ENCODE measurements at places on chromosomes 11 and 22. TPM values are rescaled to one million over a fixed set of nuclear protein-coding genes. Genes with fewer than 3 reads are reported as not detected.

POU2AF1 gene
- not detected for total RNA-seq

GRCh38 chr11:121282386-121282785 is 10.2 kb upstream of the SC5D start:
- no peak for DNase-seq

- no peak for DNase-seq
Observed at GRCh38 chr22:36318442-36318841, 65.5 kb downstream of the APOL1 start.

GRCh38 chr22:29208879-29209623 is 3.4 kb downstream of the EMID1 start:
- DNase-seq = no peak

NUP160 gene
- 108 TPM for total RNA-seq

- no peak for DNase-seq
Observed at GRCh38 chr11:120241277-120241676, 1.3 kb downstream of the POU2F3 start.

DNA sequence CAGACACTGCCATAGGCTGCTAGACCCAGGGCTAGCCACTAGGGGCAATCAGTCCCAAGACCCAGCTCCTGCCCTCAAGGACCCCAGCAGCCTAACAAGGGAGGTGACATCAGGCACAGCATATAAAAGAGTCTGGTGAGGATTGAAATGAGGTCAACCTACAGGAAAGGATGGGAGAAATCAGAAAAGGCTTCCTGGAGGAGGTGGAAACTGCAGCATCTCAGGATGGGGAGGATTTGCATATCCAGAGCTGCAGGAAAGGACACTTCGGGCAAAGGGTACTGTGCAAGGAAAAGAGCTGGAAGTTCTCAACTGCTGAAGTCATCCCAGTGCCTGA is 2.9 kb upstream of the ARFGAP2 start:
- DNase-seq = peak; percentile 79

IL10RA gene
- 0.23 TPM for total RNA-seq

GRCh38 chr11:72828081-72828567 is 13.9 kb downstream of the ATG16L2 start:
- no peak for DNase-seq

- DNase-seq = no peak
Observed at GRCh38 chr11:1542267-1542666, 29.8 kb downstream of the DUSP8 start.

PNPLA3 gene
- 23.4 TPM for total RNA-seq

DNA sequence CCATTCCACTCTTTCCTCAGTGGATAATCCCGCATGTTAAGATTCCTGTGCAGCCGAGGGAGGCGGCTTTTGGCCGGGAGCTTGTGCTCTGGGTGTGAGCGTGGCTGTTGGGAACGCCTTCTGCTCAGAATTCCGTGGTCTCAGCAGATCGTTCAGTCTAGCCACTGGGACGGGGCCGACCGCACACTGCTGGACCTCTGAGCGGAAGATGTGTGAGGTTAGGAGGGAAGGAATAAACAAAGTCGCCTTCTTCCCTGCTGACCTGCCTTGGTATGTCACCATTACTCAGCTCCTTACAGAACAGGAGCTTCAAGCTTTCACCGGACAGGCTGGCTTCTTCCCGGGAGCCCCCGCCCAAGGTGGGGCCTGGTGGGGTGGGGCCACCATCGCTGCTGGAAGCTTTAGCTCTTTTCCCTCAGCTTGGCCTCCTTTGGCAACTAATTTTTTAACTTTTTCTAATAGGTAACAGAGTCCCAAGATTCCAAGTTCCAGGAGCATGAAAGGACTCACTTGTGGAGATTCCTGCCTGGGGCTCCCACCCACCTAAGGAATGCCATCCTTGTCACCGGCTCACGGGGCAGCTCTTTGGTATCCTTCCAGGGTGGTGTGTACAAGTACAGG is 22.5 kb upstream of the SEPTIN5 start:
- peak; percentile 73 for DNase-seq

DNA sequence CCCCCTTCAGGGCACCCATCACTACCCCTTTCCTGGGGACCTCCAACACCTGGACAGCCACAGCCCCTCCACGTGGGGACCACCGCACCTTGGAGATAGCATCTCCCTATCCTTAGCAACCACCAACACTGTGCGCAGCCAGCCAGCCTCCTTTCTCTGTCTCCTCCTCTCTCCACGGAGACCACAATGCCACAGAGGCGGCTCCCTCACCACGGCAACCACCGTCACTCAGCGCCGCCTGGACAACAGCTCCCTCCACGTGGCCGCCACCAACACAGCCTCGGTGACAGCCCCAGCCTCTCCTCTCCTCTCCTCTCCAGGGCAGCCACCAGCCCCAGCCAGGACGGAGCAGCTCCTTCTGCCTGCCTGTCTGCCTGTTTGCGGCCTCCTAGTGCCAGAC is 10.5 kb downstream of the ELFN2 start:
- no peak for DNase-seq

- DNase-seq = peak; percentile 90
Observed at GRCh38 chr11:125345421-125346178, 150.5 kb downstream of the FEZ1 start.

DNA sequence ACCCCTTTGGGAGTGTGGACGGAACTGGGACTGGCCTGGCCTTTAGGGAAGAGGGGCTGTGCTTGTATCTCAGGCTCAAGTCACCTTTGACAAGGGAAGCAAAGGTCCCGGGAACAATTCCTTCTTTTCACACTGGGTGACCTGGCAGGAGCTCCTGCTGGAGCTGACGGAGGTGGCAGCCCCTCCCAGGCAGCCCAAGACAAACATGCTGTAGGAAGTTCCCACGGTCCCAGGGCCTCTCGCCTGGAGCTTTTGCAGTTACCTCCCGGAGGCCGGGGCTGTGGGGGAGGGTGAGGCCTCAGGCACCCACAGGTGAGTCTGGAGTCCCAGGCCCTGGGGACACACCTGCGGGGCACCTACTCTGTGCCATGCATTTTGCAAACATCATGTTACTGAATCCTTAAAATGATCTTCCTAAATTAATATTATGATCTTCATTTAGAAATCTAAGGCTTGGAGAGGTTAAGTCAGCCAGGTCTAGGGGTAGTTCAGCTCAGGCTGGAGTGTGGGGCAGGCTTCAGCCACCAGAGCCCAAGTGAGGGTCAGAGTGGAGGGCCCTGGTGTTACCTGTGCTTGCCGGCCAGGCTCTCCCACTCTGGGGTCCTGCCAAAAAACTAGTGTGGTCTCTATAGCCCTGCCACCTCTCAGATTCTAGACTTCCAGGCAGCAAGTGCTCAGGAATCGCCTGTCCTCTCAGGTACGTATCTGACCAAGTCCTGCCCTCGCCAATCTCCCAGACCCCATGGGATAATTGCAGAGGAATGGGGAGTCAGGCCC is 15.7 kb upstream of the MYEOV start:
- DNase-seq = no peak

GRCh38 chr11:94185416-94186084 is 56.9 kb downstream of the PANX1 start:
- no peak for DNase-seq

PTPN5 gene
- total RNA-seq = 4.9 TPM

DNA sequence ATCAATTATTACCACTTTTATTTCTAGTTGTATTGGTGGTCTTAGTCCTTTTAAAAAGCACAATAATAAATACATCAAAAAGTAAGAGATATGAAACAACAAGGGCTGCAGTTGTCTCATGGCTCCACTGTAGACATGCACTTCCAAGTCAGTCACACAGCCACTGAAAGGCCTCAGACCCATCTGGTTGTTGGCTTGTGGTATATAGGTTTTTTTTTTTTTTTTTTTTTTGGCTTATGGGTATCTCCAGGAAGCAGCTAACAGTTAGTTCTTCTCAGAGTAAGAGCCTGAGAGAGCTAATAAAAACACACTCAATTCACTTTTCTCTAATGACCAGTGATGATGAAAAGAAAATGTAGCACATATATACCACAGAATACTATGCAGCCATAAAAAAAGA is 6.0 kb upstream of the OR52E6 start:
- DNase-seq = no peak

DNA sequence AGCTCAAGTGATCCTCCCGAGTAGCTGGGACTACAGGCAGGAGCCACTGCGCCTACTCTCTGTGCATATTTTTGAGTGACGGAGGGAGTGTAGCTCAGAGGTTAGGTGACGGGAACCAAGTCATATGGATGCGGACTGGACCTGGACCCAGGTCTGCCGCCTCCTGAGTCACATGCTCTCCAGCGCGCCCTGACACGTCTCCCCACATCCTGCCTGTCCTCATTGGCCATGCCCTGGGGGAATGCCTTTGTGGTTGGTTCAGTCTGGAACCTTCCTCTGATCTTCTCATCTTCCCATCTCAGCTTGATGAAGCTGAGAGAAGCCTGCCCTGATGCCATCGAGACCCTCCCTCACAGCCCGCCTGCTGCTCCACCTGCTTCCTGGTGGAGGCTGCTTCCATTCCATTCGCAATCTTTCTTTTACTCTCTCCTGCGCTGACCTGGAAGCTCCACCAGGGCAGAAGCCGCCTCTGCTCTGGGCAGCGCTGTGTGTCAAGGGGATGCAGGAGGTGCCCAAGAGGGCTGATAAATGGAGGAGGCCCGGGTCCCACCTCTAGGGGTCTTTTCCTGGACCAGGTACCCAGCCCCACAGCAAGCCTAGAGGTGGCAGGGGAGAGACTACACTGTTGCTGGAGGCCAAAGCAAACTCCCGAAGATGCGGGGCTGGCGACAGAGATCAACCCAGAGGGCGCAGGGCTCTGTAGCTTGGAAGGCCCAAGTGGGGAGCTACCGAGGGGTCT is 13.9 kb upstream of the BAIAP2L2 start:
- peak; percentile 78 for DNase-seq

HBB gene
- total RNA-seq = not detected

FIBIN gene
- 0.66 TPM for total RNA-seq

MEI1 gene
- 0.27 TPM for total RNA-seq

- no peak for DNase-seq
Observed at GRCh38 chr22:47853750-47854149, 1091.3 kb downstream of the TBC1D22A start.

DNA sequence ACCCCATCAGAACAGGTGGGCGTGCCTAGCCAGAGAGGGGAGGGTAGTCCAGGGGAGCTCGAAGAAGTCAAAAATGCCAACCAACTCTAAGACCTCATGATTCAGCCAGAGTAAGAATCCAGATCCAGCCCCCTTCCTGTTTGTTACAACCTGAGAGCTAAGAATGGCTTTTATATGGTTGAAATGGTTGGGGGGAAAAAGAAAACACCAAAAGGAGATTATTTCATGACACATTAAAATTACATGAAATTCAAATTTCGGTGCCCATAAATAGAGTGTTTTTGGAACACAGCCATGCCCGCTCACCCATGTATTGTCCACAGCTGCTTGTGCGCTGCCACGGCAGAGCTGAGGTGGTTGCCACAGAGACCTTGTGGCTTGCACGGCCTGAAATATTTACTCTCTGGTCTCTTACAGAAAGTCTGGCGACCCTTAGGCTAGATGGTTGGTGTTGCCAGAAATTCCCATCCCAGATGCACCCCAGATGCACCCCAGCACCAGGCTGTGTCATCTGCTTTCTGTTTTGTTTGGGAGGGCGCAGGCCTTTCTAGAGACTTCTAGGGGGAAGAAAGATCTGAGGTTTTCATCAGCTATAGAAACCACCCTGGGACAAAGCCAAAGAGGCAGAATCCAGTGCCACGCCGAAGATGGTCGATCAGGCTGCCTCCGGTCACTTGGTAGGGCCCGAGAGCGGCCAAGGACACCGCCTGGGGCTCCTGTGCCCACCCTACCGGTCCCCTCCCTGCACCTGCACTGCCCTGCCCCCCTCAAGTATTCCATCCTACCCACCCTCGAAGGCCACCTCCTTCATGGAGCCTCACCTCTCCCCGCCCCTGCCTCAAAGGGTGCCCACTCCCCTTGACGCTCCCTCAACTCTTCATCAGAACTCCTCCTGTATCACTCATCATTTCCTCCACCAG is 80.2 kb downstream of the DSCAML1 start:
- no peak for DNase-seq

DNA sequence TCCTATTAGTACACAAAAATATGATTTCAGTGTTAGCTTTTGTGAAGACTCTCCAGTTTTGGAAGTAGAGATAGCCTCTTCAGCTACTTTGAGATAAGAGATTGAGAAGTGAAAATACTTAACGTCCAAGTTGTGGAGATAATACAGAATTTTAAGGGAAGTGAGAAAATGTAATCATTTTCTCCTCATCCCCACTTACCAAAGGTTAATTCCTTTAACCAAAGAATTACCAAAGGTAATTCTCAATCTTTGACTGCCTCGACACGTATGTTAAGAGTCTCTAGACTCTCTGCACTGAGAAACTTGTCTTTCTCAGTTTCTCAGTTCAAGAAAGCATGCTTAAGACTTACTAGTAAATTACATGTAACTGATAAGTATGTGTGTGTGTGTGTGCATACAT is 15.3 kb downstream of the C11orf54 start:
- no peak for DNase-seq

- no peak for DNase-seq
Observed at GRCh38 chr11:62108971-62109404, 14.8 kb upstream of the INCENP start.

TLCD5 gene
- 8.5 TPM for total RNA-seq

DNA sequence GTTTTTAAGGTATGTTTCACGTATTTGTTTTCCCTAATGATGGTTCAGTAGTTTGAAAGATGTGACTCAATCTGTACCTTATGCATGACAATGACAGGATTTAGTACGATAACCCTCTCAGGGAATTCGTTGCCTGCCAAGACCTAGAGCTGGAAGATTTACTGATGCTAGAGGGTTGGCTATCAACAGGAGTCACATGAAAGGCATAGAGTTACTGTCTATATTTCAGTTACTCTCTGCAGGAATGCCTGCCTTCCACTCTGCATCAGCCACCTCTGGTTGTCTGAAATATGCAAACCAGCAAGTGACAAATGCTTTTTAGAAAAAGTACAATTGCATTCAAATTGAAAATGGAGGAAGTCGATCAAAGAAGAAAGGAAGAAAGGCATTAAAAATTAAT is 276.3 kb upstream of the RAG2 start:
- no peak for DNase-seq

RFPL3 gene
- total RNA-seq = not detected

CAPN5 gene
- total RNA-seq = 23.2 TPM

SPTBN2 gene
- 49.1 TPM for total RNA-seq

- no peak for DNase-seq
Observed at GRCh38 chr11:111939836-111940604, 2.9 kb downstream of the DIXDC1 start.

GRCh38 chr11:61971248-61972111 is 4.0 kb upstream of the FTH1 start:
- peak; percentile 98 for DNase-seq

TMPRSS4 gene
- total RNA-seq = 0.04 TPM

DNA sequence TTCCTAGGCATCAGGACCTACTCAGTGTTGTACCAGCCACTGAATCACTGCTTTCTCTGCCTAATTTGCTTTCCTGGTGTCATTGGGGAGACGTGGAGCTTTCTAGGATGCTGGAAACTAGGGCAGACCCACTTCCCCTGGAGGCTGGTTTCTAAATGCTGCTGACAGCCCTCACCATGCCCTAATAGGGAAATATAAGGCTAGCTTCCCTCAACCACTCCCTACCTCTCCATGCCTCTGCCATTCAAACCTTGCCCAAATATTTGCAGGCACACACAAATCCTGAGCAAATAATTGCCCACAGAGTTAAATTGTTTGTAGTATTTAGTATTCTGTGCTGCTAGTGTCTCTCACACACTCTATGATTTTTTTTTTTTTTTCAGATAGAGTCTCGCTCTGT is 310.2 kb downstream of the DDX10 start:
- DNase-seq = no peak

- DNase-seq = peak; percentile 52
Observed at GRCh38 chr11:65243797-65244196, 18.0 kb upstream of the POLA2 start.

PHETA2 gene
- total RNA-seq = 5.9 TPM
